ENCODE measurements at places on chromosomes 7 and 10.

GRCh38 chr10:73850211-73850610 lies 24.1 kb downstream of the CAMK2G start:
- DNase-seq, result no peak

DNA sequence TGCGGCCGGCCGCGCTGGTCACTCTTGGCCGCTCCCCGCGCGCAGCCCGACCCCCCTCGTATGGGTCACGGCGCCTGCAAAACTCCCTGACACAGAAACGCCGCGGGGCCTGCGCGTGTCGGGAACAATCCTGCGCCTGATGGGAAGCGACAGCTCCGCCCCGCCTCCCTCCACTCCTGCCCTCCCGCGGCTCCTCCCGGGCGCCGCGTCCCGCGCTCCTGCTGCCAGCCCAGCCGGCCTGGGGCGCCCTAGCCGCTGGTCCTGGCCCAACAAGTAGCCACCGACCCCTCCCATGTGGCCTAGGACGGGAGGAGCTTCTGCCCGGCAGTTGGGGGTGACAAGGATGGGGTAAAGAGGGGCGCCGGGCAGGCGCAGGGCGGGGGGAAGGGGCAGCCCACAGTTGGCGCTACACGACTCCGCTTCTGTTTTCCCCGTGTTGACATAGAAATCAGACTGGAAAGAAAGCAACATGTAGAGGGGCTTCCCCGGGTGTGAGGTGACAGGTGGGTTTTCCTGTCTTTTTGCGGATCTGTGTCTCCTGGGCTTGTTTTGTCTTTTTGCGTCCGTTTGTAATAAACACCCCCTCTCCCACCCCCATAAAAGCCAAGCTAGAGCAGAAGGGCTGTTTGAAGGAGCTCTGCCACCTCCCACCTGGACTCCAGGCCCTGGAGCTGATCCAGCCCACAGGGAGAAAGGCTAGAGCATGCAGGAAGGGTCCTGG lies 35.1 kb upstream of the PAX2 start:
- no peak for DNase-seq

GRCh38 chr7:13948019-13948801 lies 41.3 kb downstream of the ETV1 start:
- DNase-seq, result no peak

DNA sequence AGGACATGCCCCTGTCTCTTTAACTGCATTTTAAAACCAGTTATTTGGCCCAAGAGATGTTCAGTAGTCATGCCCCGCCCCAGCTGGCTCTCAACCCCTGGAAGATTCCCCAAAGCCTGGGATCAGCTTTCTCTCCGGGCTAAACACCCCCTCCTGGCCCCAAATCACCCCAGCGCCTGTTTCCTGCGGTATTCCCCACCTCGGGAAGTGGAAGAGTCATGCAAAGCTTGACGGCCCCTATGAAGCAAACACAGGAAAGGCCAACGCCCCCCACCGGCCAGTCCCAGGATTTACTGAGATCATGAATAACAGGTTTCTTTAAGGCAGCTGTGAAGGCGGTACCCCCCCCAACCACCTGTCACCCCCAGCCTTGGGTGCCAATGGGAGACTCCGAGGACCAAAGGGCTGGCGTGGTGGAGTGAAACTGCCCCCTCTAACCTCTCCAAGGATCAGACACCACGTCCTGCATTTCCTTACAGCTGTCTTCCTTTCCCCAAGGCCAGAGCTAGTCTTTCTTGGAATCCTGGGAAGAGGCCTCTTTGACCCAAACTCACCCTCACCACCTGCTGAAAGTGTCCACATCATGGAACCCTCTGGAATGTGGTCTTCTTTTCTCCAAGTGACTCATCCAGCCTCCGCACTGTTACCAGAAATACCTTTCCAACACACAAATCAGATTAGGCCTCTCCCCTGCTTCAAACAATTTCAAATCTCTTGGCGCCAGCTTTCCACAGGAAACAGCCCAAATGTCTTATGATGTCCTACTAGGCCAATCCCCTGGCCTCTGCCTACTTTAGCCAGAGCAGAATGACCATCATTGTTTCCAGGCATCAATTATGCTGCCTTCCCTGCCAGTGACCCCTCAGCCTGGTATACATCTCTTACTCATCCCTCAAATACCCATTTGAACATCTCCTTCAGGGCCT lies 301.5 kb downstream of the ZEB1 start:
- no peak for DNase-seq

GRCh38 chr10:100007231-100008141 lies 2.3 kb downstream of the DNMBP start:
- no peak for DNase-seq

- DNase-seq, result peak; percentile 44
These were observed 26.2 kb upstream of the RASGEF1A start for GRCh38 chr10:43292755-43293676.

DNA sequence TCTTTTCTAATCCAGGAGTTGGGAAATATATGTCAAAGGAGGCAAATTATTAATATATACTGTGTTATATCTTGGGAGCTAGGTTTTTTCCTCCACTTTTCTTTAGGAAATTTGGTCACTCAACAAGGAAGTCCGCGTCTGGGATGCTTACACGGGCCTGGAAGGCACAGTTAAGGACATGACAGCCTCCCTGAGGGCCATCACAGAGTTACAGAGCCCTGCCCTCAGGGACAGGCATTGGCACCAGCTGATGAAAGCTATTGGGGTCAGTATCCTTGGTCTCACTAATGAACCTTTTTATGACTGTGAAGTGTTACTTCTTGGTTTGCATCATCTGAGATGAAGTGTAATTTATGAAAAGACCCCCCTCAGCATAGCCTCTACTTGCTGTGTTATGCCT lies 74.7 kb downstream of the DNAH11 start:
- no peak for DNase-seq

DNA sequence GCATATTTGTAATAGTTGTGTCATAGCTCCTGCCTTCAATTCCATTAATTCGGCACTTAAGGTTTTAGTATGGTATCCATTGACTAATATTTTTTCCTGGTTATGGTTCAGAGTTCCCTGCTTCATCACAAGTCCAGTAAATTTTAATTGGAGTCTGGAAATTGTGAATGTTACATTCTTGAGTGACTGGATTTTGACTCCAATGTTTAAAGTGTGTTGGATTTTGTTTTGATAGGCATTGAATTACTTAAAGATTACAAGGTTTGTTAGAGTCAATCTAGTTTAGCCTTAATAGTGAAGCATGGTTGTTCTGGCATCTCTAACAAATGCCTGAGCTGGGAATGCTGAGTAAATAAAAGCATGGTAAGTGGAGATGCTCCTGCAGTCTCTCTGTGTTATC lies 326.6 kb upstream of the IGFBP3 start:
- no peak for DNase-seq

DNA sequence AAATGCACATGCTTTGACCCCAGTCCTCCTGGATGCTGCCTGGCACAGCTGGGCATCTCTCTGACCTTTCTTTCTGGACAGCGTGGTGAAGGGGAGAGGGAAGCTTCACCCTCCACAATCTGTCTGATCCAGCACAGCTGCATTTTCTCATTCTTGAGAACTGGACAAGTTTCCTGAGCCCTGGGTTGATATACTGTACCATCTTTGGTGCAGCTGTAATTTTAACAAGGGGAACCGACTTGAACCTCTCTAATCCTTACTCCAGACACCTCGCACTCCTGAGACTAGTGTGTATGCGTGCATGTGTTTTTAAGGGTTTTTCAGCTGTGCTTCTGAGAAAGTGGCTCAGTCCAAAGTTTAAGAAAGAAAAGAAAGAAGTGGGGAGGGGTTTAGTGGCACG lies 655.7 kb downstream of the INHBA start:
- no peak for DNase-seq

- DNase-seq, result no peak
These were observed 49.6 kb upstream of the TOMM7 start for GRCh38 chr7:22872096-22872807.
